ENCODE measurements at places on chromosomes 16 and 17. TPM values are rescaled to one million over a fixed set of nuclear protein-coding genes. Genes with fewer than 3 reads are reported as not detected.

DNA sequence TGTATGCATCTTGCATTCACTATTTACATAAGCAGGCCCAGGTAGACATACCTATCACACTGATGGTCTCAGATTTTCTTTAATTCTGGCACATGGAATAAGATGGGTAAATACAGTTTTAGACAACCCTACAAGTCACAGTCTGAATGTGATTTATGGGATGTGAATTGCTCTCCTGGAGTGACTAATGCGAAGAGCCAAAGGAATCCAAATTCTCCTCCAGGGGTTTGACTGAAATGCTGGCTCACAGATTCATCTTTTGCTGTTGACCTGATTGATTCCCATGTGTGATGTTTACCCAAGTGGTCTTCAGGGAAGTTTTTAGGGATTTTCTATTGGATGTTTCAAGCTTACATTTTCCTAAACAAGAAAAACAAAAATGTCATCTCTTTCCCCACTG, 277.9 kb upstream of the MON1B start:
- H3K4me1 ChIP-seq, result no peaks in the 10 kb centered on the region
- H3K27me3 ChIP-seq, result no peaks in the 10 kb centered on the region
- H3K36me3 ChIP-seq, result no peaks in the 10 kb centered on the region

GRCh38 chr17:50660042-50660886, 25.6 kb downstream of the ABCC3 start:
- H3K4me3 ChIP-seq, result no peak overlapping the region
- H3K27ac ChIP-seq, result peak overlapping the region; percentile 76
- no peak for DNase-seq
- H3K36me3 ChIP-seq, result no peaks in the 10 kb centered on the region

DNA sequence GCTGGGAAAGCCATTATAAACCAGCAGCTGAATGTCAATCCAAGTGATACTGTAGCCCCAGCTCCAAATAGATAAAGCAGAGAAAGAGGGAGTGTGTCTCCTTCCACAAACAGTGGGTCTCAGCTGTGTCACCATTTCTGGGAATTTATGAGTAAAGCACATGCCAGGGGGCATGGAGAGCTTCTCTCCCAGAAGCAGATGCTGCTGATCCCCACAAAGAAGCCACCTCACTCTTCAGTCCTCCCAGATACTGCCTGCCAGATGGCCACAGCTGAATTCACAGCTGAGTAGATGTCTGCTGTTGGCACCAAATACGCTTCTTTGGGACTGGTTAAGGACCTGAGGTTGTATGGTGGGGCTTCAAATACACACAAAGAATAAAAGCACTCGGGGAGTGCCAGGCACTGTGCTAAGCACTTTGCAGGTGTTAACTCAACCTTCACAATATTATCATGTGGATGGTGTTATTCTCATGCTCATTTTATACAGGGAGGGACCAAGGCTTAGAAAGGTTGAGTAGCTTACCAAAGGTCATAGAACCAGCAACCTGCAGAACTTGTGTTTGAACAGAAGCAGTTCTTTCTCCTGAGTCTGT, 298.3 kb downstream of the CDH11 start:
- H3K27me3 ChIP-seq, result no peaks in the 10 kb centered on the region
- no peaks in the 10 kb centered on the region for H3K36me3 ChIP-seq

ABI3 gene
- 35.1 TPM for total RNA-seq

KRT24 gene
- total RNA-seq, result not detected

All from ascending aorta (tissue), 2 donors.